Stimulated activated CD4-positive, alpha-beta T cell treated with anti-CD3 and anti-CD28 coated beads, Interleukin-15, amount 100 ng/mL, for 24 hours (primary cell): ENCODE measurements at places on chromosomes 7 and 10.

DNA sequence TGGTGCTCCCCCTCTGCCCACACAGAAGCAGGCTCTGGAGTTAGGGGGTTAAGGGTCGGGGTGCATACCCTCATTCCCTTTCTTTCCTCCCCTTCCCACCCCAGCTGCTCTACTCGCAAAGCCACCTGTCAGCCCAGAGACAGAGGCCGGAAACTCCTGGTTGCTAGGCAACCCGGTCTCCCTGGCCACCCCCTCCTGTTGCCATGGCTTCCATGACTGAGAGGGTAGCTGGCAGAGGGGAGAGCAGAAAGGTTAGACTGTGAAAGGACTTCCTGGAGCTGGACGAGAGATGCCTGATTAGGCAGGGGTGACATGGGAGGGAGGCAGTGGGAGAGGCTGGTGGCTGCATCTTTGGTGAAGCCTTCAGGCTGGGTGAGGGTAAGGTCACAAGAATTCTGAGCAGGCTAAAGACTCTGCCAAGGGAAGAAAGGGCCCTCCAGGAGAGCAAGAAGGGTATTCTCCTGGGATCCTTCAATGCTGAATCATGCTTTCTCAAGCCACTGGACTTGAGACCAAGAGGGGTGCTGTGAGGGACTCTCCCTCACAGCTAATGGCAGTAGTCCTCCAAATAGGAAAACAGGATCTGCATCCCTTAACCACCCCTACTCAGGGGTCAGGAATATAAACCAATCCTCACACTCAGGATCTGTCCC is 5.4 kb downstream of the PSD start:
- peak; percentile 63 for DNase-seq

DNA sequence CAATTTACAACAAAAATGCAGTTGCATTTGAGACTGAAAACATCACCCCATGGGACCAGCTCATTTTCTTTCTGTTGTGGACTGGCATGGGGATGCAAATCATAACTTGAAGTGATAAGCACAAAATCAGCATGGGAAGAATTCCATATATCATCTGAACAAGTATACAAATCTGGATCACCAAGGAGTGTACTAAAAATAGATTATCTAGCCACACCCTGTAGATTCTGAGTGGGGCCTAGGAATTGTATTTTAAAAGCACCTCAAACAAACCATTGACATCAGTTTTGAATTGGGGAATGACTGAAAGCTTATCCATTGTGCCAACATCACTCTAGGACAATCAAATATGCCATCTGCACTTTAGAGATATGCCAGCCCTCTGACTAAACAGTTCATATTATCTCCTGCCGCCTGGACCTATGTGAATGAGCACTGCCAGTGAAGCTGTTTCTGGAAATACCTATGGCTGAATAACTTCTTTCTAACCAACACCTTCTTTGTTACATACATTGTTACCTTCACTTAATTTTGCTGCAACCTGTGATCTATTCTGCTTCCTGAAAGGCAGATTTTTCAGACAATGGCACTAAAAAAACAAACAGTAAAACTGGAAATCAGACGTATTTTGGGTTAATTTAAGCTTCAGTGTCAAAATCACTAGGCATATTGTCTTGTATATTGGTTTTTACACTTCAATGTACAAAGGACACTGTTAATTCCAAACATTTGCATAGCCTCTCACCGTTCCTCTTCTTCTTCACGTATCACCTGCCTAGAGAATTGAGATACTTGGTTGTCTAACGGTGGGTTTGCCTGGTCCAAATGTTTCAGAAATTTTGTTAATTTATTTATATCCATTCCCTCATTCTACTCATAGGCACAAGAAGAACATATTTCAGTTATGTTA is 42.4 kb upstream of the HGF start:
- no peak for DNase-seq

- no peak for DNase-seq
Observed at GRCh38 chr7:2012044-2012900, 220.5 kb downstream of the MAD1L1 start.

- no peak for DNase-seq
Observed at GRCh38 chr10:36676321-36676720, 449.1 kb upstream of the ANKRD30A start.

GRCh38 chr7:144720149-144720548 is 115.7 kb downstream of the TPK1 start:
- peak; percentile 4 for DNase-seq

DNA sequence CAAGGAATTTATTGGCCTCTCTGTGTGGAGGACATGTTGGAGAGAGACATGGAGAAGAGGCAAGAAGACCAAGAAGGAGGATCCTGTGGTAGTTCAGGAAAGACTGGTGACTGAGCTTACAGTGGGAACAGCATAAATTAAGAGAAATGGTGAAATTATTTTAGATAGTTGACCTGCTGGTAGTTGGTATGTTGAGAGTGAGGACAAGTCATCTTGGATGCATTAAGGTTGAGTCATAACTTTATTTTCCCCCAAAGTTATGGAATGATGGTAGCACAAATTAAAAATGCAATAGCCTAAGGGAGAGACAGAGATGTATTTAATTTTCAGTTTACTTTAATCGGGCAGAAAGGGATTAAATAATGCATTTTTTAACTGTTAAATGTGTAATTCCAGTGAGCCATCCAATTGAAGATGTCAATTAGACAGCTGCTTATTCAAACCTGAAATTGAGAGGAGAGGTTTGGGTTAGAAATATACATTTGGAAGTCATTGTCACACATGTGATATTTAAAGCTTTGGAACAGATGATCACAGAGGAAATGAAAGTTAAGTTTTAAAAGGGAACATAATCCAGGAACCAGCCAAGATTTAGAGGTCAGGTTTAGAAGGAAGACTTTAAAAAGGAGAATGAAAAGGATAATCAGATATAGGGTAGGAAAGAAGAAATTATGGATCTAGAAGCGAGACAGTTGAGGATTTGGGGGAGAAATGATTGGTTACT is 80.6 kb downstream of the DGKB start:
- no peak for DNase-seq

DNA sequence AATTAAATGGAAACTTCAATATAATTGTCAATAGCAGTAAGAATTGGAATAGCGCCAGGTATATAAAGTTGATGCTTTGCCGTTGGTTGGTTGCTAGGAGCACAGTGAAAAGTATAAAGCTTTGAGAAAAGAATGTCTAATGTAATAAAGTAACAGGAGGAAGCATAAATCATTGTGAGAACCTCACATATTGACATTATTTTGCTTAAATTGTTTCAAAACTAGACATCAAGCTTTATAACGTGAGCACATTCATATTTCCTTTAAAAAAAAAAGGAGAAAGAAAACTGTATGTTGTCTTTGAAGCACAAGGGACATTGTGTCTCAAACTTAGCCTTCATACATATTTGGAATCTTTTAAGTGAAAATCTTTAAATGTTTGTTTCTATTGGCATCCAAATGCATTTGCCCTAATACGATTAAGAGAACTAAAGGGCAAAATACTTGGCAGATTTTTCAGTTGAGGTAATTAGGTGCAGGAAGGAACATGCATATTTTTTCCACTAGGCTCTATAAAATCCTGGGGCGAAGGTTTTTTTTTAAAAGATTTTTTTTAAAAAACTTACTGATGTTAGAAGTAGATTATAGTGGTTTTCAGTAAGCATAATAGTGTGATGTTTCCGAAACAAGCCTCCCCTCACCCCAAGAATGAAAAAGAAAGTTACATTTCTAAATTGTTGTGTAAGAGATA is 92.4 kb downstream of the ARID5B start:
- no peak for DNase-seq

- no peak for DNase-seq
Observed at GRCh38 chr7:120925392-120925791, 25.2 kb upstream of the ING3 start.

DNA sequence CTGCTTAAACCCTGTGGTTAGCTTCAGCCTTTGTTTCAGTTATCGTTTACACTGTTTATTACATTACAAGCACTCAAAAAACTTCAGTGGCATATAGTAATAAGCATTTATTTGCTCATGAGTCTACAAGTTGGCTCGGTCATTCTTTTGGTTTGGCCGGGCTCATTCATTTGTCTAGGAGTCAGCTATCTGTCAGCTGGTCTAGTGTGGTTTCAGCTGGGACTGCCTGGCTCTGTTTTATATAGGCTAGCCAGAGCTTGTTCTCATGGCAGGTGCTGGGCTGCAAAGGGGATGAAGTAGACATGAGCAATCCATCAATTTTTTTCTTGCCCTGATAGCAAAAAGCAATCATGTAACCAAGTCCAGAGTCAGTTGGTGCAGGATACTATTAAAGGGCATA is 103.6 kb downstream of the MKLN1 start:
- no peak for DNase-seq

- no peak for DNase-seq
Observed at GRCh38 chr7:35038354-35038753, 1.1 kb upstream of the DPY19L1 start.

DNA sequence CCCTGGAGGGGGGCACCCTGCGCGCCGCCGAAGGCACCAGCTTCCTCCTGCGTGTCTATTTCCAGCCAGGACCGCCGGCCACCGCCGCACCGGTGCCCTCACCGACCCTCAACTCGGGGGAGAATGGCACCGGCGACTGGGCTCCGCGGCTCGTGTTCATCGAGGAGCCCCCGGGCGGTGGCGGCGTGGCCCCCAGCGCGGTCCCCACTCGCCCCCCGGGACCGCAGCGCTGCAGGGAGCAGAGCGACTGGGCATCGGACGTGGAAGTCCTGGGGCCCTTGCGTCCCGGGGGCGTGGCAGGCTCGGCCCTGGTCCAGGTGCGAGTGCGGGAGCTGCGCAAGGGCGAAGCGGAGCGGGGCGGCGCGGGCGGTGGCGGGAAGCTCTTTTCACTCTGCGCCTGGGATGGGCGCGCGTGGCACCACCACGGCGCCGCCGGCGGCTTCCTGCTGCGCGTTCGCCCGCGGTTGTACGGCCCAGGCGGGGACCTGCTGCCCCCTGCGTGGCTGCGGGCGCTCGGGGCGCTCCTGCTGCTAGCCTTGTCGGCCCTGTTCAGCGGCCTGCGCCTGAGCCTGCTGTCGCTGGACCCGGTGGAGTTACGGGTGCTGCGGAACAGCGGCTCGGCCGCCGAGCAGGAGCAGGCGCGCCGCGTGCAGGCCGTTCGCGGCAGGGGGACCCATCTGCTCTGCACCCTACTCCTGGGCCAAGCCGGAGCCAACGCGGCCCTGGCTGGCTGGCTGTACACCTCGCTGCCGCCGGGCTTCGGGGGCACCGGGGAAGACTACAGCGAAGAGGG is 594 bp downstream of the CNNM1 start:
- DNase-seq, result peak; percentile 47

DNA sequence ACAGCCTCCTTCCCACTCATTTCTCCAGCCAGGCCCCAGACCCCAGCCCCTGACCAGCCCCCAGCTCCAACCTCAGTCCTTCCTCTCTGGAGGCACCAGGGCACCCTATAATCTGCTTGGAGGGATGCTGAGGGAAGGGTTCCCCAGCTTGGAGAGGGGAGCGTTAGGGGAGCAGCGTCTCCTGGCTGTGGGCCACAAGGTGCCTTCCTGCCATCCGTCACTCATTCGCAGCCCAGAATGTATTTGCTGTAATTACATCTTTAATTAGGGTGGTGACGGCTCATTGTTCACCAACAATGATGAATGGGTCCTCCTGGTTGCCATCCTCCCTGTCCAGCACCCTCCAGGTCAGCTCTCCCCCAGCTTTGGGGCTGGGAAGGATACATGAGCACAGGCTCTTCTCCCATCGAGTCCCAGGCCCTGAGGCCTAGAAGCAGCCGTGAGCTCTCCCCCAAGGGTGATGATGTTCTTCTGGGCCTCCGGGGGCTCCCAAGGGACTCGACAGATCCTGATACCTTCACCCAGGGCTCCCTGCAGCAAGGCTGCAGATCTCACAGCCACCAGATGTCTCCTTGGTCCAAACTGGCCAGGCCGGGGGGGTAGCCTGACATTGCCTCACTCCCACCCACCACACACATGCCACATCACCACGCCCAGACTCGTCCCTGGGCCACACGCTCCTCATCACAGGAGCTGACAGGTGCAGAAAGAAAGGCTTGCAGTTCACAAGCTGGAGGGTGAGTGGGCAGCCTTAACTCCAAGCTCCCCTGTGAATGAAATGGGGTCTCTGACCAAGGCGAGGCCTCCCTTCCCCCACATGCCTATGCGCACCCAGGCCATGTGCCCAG is 26.8 kb downstream of the POLL start:
- no peak for DNase-seq

DNA sequence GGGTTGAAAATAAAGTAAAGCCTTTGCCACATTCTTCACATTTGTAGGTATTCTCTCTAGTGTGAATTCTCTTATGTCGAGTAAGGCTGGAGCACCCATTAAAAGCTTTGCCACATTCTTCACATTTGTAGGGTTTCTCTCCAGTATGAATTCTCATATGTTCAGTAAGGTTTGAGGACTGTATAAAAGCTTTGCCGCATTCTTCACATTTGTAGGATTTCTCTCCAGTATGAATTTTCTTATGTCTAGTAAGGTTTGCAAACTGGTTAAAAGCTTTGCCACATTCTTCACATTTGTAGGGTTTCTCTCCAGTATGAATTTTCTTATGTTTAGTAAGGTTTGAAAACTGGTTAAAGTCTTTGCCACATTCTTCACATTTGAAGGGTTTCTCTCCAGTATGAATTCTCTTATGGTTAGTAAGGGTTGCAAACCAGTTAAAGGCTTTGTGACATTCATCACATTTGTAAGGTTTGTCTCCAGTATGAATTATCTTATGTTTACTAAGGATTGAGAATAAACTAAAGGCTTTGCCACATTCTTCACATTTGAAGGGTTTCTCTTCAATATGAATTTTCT is 41.4 kb downstream of the ZNF680 start:
- no peak for DNase-seq

- DNase-seq, result no peak
Observed at GRCh38 chr7:36360244-36360643, 29.4 kb upstream of the ANLN start.

- no peak for DNase-seq
Observed at GRCh38 chr7:111486472-111487142, 75.7 kb downstream of the IMMP2L start.

DNA sequence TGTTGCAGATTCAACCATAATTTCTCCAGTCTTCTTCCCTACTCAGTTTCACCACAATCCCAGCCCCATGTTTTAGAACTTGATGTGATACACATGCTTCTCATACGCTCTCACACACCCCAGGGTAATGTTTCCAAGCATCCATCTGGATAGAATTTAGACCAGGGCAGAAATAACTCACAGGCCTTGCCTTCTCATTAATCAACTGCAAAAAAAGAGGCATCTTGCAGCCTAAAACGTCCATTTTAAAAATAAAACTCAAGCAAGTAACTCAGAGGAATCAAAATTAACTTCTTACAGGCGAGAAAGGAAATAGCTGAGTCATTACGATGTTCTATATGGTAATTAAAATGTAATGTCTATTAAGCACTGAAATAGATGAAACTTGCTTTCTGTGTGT is 127.2 kb upstream of the RSU1 start:
- no peak for DNase-seq

DNA sequence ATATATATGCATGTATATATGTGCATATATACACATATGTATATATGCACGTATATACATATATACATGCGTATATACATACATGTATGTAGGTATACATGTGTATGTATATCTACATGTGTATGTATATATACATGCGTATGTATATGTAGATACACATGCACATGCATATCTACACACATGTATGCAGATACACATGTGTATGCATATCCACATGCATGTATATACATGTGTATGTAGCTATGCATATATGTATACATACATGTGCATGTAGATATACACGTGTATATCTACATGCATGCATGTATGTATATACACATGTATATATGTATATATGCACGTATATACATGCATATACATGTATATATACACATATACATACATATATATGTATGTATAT is 95.8 kb upstream of the STEAP4 start:
- DNase-seq, result no peak

GRCh38 chr10:34175121-34175520 is 640.0 kb downstream of the PARD3 start:
- DNase-seq, result no peak

- DNase-seq, result peak; percentile 53
Observed at GRCh38 chr7:101410743-101411507, 48.2 kb downstream of the COL26A1 start.
